CD4-positive, alpha-beta T cell treated with Interleukin-21 for 1 hour (primary cell): ENCODE measurements at places on chromosomes 4 and X.
A peak's percentile ranks its signal among the peaks of the same experiment; 100 is the strongest.

DNA sequence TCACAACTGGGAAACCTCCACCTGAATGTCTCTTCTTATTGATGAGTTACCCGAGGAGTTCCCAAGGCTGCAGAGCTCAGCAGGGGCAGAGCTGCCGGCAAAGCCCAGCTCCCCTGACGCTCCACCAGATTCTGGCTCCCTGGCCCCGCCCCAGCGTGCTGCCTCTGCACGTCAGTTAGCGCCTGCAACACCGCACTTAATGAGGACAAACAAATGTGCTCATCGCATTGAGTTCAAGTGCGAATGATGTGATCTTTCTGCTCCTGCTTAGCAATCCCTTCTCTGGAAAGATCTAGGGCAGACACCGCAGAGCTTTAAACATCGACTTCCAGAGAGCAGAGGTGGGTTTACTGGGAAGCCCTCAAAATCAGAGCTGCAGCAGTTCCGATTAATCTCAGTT is 55.5 kb upstream of the FBXW7 start:
- no peak for DNase-seq

GRCh38 chr4:52685316-52685715 is 26.2 kb upstream of the USP46 start:
- no peak for DNase-seq

DNA sequence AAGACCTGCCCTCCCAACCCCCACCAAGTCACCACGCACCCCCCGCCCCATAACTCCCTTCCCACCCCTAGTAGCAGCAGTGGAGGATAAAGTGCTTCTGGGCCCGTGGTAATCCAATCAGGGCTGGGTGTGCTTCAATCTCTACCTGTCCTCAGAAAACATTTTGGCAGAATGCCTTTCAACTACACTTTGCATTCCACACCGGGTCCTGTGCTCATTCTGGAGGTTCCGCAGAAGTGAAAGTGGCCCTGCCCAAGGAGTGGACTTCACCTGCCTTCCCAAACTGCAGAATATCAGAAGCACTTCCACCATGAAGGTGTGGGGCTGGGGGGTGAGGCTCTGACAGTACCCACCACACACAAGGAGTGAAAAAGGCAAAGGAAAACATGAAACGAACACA is 322.3 kb downstream of the DHX15 start:
- DNase-seq, result no peak

DNA sequence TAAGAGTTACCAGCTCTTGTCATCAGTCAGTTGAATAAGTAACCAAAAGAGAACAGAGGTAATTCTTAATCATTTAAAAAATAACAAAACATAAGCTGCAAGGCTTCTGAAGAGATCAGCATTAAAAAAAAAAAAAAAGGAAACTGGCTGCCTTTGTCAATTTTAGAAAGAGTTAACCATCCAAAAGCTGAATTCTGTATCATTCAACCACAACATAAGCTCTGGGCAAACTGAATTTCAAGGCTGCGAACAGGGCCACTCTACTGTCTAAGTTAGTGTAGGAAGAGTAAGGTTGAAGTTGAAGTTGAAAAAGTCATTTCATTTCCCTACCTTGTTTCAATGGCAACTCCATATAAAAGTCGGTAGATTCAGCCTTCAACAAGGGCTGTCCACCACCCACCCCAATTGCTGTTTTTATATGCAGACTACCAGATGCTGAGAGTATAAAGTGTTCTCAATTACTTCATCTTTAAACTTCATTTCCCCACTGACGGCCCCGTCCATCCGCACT is 1.1 kb upstream of the LIN54 start:
- no peak for DNase-seq

DNA sequence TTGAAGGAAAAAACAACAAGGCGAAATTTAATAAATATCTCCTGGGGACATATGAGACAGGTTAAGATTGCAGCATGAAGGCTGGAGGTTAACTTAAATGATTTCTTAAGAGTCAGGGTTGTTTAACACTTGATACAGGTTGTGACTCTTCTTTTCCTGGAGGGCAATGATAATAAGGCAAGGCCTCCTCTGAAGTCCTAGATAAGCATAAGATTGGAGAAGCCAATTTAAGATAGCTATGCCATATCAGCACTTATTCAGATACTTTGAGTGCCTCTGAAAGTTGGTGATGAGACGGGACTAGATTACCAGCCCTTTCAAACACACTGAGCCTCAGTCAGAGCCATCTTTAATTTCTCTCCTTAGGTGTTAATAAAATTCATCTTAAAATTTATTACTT is 350.8 kb downstream of the FBXO8 start:
- no peak for DNase-seq

GRCh38 chr4:181685461-181685860 is 557.7 kb upstream of the TENM3 start:
- no peak for DNase-seq

GRCh38 chr4:101009471-101009870 is 337.9 kb downstream of the PPP3CA start:
- no peak for DNase-seq

DNA sequence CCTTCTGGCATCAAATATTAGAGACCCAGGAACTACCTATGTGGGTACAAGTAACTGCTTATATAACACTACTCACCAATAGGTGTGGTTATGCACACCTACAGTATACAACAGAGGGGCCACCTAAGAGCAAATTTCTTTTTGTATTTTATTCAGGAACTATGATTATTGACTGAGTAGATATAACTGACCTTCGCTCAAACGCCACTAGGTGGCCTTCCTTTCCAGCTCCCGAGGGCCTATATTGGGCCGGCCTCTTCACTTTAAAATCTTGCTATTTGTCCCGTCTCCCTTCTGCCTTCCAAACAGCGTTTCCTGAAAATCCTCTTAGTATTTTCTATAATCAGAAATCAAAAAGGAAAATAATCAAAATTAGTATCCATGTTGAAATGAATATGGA is 19.9 kb upstream of the PABPC5 start:
- no peak for DNase-seq

GRCh38 chr4:158013858-158014257 is 159.0 kb downstream of the GASK1B start:
- no peak for DNase-seq

DNA sequence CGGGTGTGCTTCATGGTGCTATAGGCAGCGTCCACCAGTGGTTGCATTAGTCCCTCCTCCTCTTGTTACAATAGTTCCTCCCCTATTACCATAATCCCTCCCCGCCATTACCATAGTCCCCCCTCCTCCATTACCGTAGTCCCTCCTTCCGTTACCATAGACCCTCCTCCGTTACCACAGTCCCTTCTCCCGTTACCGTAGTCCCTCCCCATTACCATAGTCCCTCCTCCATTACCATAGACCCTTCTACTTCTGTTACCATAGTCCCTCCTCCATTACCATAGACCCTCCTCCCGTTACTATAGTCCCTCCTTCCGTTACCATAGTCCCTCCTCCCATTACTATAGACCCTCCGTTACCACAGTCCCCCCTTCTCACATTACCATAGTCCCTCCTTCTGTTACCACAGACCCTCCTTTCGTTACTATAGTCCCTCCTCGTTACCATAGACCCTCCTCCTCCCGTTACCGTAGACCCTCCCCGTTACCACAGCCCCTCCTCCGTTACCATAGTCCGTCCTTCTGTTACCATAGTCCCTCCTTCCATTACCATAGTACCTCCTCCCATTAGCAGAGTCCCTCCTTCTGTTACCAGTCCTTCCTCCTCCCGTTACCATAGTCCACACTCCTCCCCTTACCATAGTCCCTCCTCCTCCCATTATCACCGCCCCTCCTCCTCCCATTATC is 129.6 kb downstream of the DHRSX start:
- DNase-seq, result no peak

DNA sequence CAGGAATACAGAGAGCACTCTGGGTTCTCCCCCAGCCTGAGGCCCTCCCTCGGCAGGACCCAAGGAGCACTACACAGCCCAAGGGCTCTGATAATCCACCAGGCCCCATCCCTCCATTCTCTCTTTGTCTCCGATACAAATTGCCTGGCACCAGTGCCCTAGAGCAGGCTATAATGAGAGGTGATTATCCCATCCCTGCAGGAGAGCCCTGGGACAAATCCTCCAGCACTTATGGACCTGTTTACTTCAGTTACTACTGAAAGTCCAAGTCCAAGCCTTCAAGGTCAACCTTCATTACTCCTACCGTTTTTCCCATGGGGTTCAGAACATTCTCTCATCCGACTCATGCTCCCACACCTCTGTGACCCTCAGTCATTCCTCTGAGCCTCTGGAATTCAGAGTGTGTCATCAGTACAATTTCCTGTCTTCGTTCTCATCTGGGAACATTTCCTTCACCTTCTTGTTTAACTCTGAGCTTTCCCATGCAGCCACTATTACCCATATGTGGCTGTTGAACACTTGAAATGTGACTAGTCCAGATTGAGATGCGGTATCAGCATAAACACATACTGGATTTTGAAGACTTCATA is 299.0 kb downstream of the RAPGEF2 start:
- no peak for DNase-seq

DNA sequence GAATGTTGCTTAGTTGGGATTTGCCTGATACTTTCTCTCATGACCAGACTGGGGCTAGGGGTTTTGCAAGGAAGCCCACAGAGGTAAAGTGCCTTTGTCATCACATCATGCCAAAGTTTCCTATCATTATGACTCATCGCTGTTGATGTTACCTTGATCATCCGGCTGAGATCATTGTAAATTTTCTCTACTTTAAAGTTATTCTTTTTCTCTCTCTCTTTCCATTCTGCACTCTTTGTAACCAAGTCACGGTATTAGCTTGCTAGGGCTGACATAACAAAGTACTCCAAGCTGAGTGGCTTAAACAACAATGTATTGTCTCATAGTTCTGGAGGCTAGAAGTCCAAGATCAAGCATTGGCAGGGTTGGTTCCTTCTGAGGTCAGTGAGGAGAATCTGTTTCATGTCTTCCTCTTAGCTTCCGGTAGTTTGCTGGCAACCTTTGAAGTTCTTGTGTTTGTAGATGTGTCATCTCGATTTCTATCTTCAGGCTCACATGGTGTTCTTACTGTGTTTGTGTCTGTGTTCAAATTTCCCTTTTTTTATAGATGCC is 113.0 kb downstream of the DTHD1 start:
- peak; percentile 71 for DNase-seq

- DNase-seq, result no peak
Observed at GRCh38 chrX:23938690-23939089, 30.9 kb downstream of the CXorf58 start.

DNA sequence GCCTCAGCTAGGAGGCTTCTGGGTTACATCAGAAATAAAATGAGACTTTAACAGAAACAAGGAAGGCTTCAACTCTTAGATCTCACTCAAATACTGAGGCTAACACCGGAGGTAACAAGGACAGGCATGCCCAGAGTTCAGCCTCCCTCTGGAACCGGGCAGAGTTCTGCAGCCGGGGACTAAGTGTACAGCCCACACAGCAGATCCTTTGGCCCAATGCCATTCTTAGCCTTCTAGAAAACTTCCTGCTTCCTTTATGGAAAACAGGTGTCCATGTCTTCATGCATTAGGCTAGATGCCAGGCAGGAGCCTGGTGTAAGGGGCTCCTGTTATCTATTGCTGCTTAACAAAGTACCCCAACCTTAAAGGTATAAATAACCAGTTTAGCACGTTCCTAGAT is 369.7 kb downstream of the BCOR start:
- no peak for DNase-seq

DNA sequence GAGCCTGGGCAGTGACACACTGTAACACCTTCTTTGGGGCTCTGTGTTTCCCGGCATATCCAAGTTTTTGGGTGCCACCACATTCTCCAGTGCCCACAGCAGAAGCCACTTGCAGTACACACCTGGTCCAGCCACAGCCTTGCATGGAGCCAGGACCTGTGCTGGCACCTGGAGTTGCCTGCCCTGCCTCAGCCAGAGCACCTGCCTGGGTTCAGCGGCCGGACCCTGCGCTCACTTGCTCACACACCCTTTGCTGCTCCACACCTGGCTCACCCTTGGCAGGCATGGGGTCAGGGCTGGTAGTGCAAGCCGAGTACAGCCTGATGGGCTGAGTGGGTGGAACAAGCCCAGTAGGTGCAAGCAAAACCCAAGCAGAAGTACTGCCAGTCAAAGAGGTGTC is 1511.1 kb downstream of the TECRL start:
- no peak for DNase-seq

DNA sequence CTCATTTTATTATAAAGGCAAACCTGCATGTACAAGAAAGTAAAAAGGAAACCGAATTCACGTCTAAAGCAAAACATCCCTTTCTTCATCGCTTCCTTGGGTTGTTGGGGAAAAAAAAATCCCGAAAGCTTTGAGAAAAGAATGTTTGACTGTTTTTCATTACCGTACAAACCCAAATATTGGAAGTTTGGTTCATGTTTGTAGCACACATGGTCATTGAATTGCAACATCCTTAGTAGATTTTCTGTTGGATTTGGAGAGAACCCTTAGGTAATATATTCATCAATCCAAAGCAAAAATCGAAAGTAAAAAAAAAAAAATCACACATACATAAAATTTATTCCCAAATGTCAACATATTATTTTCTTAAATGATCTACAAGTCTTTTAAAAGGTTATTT is 420.3 kb downstream of the MAPK10 start:
- no peak for DNase-seq

DNA sequence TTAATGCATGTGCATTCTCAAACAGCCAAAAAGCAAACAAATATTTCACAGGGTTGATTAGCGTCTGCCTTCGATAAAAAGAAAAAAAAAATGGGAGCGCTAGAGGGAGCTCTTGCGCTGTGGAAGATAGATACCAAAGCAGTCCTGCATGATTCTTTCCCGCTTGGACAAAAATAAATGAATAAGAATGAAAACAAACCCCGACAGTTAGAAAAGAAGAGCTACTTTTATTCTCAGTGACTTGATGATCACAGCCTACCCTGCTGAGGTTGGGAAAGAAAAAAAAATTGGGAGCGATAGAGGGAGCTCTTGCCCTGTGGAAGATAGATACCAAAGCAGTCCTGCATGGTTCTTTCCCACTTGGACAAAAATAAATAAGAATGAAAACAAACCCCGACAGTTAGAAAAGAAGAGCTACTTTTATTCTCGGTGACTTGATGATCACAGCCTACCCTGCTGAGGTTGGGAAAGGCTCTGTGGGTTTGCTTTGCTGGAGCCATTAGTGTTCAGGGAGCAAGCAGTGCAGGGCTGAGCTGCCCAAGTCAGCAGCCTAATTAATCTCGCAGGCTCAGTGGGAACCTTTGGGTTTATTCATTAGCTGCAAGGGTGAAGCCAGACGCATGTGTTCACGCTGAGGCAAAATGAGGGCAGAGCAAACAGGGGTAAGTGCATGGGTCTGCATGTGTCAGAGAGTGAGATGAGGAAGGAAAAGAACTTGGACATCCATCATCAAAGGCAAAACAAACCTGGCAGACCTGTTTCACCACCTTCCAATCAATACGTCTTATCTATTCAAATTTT is 249.3 kb upstream of the PRKX start:
- no peak for DNase-seq

GRCh38 chr4:93299118-93299517 is 529.4 kb upstream of the ATOH1 start:
- no peak for DNase-seq
